Pons (tissue), 1 donor: ENCODE measurements at places on chromosomes 2 and 18.
A peak's percentile ranks its signal among the peaks of the same experiment; 100 is the strongest.

DNA sequence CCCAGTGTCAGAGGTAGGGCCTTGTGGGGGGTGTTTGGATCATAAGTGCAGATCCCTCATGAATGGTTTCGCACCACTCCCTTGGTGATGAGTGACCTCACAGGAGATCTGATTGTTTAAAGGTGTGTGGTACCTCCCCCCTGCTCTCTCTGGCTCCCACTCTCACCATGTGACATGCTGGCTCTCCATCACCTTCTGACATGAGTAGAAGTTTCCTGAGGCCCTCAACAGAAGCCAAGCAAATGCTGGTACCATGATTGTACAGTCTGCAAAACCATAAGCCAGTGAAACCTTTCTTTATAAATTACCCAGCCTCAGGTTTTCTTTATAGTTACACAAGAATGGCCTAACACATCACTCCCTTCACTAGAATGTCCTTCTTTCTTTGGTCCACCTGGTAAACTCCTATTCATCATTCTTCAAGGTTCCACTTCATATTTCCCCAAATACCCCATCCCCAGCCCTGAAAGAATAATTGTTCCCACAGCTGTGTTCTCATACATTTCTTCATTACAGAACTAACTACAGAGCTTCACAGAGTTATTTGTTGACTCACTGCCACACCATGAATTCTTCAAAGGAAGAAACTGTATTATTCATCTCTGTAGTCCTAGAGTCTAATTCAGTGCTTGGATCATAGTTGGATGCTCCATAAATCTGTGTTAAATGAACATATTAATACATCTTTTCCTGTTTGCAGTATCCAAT is 81.2 kb upstream of the STK17B start:
- no peak for DNase-seq

GRCh38 chr2:233850745-233851144 is 3.6 kb downstream of the HJURP start:
- no peak for DNase-seq

DNA sequence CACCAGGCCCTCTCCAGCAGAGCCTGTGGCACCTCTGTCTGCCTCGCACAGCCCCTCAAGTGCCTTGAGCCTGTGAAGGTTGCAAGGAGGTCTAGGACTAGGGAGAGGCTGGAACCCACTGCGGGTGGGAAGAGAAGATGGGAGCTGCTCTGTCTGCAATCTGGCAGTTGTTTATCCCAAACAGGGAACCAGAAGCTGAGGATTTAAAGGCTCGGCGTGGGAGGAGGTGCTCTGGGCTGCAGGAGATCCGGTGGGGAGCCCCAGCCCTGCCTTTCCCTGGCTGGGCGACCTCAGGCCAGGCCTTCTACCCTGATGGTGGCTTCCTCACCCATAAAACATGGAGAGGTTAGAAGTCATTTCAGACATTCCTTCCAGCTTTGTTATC is 174.1 kb downstream of the SMAD7 start:
- DNase-seq = no peak

DNA sequence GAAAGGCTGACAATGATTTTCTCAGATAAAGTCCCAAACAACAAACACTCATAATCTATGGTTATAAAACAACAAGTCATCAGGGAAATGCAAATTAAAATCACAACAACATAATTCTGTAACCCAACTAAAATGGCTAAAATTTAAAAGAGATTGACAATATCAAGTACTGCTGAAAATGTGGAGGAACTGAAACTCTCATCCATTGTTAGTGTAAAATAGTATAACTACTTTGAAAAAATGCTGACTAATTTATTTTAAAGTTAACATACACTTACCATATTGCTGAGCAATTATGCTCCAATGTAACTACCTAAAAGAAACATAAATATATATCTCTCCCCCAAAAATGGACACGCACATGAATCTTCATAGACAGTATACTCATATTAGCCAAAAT is 245.9 kb upstream of the SPOPL start:
- DNase-seq = no peak

- DNase-seq = peak; percentile 39
Observed at GRCh38 chr2:172710584-172711047, 25.0 kb upstream of the RAPGEF4 start.

DNA sequence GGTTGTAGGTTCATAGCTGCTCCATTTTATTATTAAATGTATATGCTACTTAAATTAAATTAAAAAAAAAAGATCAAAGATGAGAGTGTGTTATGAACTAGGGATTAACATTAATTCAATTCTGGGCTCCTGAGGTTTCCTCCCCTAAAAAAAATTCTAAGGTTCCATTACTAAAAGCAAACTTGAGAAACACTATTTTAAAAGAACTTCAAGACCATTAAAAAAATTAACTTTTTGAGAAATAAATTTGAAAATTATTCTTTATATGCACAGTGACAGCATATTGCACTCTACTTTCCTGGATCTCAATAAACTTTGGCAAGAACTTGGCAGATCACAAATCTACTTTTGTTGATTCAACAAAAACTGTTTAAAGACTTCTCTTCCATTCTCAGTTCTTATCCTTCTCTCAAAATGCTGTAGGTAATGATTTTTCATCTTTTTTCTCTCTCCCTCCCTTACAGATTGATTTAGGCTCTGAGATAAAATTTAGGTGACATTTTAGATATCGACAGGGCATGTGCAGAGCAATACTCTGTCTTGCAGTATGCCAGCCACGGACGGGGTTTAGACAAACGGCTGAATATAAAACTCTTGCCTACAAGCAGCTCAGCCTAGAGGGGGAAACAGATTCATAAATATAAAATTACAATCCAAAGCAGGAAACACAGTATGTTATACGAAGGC is 592 bp upstream of the MARS2 start:
- peak; percentile 84 for DNase-seq

DNA sequence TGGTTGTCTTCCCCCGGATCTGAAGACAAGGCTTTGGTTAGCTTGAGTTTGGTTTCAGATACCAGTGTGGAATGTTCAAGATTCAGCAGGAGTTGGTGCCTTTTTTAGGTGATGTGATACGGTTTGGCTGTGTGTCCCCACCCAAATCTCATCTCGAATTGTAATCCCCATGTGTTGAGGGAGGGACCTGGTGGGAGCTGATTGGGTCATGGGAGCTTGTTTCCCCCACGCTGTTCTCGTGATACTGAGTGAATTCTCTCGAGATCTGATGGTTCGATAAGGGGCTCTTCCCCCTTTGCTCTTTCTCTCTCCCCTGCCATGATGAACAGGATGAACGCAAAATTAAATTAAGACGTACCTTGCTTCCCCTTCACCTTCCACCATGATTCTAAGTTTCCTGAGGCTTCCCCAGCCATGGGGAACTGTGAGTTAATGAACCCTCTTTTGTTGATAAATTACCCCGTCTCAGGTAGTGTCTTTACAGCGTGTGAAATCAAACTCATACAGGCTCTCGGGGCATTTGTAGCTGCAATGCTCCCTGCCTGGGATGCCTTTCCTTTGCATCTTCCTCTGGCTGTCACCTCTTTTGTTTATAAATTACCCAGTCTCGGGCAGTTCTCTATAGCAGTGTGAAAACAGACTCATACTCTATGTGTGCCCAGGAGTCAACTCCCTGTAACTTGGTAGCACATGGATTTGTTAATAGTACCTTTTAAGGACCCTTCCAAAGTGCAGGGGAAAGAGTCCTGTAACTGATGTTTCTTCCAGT is 21.3 kb downstream of the PDCD1 start:
- DNase-seq = no peak

GRCh38 chr2:121635371-121635770 is 13.9 kb downstream of the CLASP1 start:
- DNase-seq = no peak

- DNase-seq = no peak
Observed at GRCh38 chr2:151306621-151307020, 17.2 kb upstream of the NMI start.

GRCh38 chr2:217854684-217855420 is 147.9 kb downstream of the TNS1 start:
- no peak for DNase-seq

GRCh38 chr2:232893834-232894233 is 23.8 kb downstream of the SNORC start:
- no peak for DNase-seq

GRCh38 chr2:162244541-162245031 is 1.3 kb upstream of the FAP start:
- no peak for DNase-seq

DNA sequence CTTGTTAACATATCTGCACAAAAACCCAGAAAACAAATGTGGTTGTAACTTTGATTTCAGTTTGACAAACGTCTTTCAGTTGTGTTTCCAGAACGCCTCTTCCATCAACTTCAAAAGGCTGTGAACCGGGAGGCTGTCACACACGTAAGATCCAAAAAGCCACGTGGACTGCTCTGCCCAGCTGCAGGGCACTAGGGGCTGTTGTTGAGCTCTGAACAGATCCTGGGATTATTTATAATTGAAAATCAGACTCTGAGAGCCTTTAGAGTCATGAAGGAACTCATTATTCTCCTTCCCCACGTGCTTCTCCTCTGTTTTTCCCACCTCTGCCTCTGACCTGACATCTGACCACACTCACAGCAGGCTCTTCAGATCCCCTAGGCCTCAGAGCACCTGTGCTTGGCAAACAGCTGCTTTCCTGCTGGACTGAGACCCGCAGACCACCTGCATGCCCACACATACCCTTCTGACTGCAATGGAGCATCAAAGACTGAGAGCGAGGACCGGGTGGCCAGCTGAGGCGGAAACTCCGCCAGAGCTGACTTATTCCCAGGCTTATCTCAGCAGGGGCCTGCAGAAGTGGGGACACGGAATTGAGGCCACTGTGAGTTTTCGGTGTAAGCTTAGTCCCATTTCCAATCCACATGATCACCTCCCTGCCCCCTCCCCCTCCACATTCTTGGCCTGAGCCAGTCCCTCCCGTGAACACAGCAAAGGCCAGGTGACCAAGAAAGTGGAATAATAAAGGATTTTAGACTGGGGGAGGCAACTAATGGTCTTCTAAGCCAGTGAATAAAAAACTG is 114.8 kb downstream of the ATL2 start:
- DNase-seq = no peak

DNA sequence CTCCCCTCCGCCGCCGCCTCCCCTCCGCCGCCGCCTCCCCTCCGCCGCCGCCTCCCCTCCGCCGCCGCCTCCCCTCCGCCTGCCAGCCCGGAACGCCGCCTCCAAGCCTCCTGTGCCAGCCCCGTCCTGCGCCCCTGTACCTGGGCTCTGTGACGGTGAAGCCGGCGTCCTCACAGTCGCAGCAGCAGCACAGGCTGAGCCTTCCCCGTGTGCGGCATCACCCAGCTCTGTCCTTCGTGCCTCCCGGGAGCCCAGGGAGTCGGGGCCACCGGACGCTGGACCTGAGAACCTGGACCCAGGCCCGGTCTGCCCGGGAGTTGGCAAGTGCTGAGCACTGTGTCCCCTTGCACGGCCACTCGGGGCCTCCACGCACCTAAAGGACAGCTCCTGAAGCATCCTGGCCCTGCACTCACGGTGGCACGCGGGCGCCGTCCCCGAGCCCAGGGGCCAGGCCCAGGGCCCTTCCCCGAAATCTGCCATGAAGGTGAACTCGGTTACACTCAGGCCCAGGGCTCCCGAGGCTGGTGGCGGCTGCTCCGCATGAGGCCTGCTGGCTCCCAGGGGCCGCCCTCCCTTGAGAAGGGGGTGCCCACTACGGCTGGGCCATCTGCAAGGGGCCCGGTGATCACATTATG is 32.9 kb downstream of the RTP5 start:
- no peak for DNase-seq

DNA sequence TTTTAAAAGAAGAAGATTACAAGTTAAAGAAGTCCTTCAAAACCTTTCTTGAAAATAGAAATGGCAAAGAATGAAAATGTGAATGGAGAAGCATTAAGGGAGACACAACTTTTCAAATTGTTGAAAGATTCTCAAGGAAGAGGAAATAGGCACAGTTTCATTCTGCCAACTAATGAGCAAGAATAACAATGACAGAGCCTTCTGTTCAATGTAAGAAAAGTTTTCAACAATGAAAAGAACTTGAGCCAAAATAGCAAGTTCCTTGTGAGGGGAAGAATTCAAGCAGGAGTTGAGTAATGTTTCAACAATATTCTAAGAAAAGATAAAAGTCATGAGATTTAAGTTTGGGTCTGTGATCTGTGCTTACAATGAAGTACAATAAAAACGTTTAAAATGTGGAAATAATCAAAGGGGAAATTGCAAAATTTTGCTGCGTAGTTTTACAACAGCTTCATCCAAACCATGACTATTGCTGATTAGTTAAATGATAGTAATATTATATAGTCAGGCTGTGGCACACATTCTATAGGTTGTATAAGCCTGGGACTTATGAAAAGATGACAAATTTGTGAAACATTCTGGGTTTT is 122.6 kb downstream of the METTL4 start:
- DNase-seq = no peak

- DNase-seq = no peak
Observed at GRCh38 chr18:35203067-35203466, 37.8 kb upstream of the ZNF397 start.

DNA sequence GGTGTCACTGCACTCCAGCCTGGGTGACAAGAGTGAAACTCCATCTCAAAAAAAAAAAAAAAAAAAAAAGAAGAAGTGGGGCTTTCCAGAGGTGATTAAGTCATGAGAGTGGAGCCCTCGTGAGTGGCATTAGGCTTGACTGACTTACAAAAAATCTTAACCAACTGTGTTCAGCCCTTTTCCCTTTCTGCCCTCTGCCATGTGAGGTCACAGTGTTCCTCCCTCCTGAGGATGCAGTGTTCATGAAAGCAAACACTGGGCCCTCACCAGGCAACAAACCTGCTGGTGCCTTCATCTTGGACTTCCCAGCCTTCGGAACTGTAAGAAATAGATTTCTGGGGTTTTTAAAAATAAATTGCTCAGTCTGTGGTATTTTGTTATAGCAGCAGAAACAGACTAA is 37.0 kb upstream of the METTL21A start:
- DNase-seq = no peak

DNA sequence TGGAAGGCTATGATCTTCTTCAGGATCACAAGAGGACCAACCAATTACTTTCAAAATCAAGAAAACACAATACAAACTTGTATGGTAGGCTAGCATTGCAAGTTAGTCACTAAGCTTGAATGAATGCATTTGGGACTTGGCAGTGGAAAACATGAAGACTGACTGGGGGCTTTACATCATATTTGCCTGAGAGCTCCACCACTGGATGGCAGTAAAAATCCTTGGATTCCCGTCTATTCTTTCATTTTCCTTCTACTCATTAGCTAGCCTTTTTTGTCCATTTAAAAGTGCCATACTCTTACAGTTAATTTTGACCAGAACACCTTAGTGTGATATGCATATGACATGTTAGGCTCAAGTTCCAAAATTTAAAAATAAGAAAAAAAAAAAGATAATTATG is 63.5 kb upstream of the RASGRP3 start:
- peak; percentile 77 for DNase-seq

DNA sequence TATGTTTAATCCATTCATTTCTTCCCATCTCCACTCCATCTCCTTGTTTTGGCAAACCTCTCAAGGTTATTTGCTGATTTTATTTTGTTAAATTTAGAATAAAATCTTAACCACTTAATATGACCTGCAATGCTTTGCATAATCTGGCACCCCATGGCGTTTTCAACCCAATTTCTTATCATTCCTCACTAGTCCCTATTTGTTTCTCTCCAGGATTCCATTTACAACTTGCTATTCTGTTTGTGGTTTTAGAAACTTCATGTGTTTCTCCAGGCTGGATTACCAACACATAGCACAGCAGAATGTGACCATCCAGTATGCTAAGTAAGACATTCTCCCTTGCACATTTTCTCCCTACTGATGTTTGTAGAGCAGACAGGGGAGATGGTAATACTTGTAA is 749.2 kb upstream of the FSHR start:
- DNase-seq = no peak
